ENCODE measurements at places on chromosomes 5 and 9.

- no peak for DNase-seq
Measured at GRCh38 chr9:505741-506059, 291.0 kb downstream of the DOCK8 start.

- DNase-seq = no peak
Measured at GRCh38 chr5:128633901-128634300, 95.9 kb upstream of the FBN2 start.

- no peak for DNase-seq
Measured at GRCh38 chr5:14928661-14929060, 57.1 kb upstream of the ANKH start.

- DNase-seq = no peak
Measured at GRCh38 chr9:126166291-126166690, 160.3 kb upstream of the MVB12B start.

DNA sequence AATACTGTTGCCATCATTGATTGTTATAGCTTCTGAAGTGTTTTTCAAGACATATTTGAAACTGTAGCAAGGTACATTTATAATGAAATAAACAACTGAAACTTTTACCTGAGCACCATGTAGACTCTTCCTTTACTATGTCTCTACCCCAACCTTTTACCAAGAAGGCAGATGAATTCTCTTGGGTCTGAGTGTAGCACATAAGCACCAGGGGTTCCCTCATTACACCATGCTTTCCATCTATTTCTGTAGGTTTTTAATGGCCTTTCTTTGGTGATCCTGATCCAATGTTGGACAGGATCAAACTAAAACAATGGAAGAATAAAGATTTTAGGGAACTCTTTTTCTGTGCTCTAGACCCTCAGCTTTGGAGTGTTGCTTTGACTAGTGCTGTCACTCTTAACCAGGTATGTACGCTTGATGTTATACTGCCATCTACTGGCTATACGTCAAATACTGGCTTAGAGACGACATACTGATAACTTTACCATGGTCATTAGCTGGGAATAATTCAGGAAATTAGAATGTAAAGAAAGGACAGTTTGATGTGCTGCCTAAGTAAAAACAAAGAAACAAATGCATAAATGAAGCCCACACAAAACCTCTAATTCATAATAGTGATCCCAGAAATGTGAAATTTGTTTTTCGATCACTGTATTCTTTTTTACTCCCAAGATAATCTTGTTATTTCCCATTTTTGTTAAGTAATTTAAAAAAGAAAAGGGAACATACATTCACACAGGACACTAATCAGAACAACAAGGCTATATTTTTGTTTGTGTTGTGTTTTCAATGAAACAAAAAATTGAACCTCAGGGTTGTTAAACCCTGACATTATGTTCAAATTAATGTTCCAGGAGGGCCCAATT, 30.7 kb downstream of the IFNW1 start:
- no peak for DNase-seq

DNA sequence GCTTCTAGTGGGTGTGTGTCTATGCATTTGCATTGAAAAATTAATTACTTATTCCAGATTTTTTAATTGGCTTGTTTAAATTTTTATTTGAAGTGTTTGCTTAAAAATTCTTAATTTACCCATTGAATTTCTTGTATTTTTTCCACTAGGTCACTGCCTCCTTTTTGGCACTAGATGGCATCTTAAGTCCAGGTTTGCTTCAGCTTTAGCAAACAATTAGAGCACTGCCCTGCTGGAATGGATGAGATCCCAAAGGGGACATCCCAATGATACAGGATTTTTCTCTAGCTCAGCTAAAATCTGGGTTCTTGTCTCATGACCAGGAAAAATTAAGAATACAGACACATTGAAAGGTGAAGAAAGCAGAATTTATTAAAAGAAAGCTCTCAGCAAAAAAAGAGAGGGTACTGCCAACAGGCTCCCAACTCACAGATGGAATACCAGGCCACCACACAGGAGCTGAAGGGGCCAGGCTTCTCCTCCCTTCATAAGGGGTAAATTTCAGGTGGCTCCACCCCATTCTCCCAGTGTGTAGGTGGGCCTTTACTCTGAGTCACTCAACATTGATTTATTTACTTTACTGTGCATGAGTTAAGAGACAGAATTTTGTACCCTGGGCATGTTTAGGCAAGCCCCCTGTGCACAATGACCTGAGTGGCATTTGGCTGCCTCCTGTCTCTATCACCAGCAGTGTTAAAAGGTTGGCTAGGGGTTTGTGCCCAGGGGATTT, 532.4 kb downstream of the ANXA1 start:
- DNase-seq = no peak

DNA sequence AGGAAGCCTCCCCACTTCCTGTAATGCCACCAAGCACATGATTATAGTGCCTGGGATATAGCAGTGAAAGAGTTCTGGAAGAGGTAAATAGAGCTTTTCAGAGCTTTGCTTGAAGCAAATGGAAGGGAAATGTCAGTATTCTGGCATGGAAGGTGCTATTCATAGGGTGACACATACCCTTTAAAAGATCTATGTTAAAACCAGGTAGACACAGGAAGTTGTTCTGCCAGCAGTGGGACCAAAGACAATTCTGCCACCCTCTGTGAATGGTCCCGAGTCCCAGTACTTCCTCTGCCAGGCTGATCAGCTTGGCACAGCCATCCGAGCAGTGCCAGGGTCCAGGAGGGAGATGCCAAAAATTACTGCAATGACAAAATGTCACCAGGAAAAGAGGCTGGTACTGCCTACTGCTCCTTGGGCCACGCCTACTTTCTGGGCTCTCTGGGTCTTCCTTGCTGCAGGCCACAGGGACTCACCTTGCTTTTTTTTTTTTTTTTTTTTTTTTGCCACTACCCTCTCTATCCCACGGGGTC, 26.7 kb downstream of the GARNL3 start:
- no peak for DNase-seq

DNA sequence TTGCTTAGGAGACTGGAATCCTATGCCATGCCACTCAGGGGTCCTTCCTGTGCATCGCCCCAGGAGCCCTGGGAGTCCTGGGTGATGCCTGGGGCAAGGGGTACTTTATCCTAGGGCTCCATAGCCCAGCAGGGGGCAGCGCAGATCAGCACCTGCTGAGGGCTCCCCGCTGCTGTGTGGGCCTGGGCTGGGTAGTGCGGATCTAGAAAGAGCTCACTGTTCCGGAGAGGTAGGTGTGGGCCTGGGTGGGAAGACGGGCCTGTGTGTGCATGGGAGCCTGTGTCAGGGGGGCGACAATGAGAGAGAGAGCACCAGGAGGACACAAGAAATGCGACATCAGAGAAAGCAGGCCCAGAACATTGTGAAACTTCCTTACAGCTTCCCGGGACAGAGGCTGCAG, 11.4 kb upstream of the DAB2IP start:
- no peak for DNase-seq

DNA sequence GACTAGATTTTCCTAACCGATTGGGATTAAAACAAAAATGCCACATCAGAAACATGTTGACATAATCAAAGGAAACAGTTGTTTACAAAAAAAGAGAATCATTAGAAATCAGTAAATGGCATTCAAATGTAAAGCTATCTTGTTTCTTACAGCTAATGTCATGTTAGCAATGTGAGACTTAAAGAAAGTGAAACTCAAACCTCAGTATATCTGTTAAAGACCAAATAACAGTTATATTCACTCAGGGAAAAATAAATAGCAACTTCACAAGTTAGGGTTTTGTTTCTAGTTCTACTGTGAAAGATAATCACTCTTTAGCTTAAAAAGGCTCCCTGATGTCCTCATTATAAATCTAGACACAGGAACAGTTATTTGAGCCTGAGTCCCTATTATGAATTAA, 189.3 kb upstream of the EFNA5 start:
- DNase-seq = no peak

- DNase-seq = no peak
Measured at GRCh38 chr9:121107029-121107428, 32.3 kb downstream of the CNTRL start.

DNA sequence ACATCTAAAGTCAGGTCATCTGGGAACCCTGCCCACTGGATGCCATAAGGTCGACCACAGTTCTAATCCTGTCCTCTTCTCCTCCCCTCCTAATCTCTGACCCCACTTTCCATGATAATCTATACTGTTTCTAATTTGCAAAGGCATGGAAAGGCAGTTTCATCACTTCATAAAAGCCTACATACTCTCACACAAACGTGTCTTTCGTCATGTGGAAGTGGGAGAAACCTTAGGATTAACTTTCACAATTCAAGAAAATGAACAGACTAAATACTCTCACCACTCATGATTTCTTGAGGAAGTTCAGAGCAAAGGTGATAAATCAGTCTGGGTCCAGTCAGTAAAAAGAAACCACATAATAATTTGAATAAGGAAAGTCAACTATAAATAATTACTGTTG, 5.5 kb downstream of the FANCC start:
- no peak for DNase-seq

- DNase-seq = no peak
Measured at GRCh38 chr5:9440517-9440916, 105.4 kb downstream of the SEMA5A start.

GRCh38 chr9:137347928-137348327, 45.9 kb upstream of the NRARP start:
- DNase-seq = no peak

- no peak for DNase-seq
Measured at GRCh38 chr5:114362977-114363761, 1.3 kb downstream of the KCNN2 start.

Data from activated T-helper 1 cell treated with anti-CD3 and anti-CD28 coated beads, Interleukin-2, amount 50 U/mL, for 16 hours (primary cell).